Sigmoid colon (tissue), 7 donors: ENCODE measurements at places on chromosomes 16 and 17. TPM values are rescaled to one million over a fixed set of nuclear protein-coding genes. Genes with fewer than 3 reads are reported as not detected.

DNA sequence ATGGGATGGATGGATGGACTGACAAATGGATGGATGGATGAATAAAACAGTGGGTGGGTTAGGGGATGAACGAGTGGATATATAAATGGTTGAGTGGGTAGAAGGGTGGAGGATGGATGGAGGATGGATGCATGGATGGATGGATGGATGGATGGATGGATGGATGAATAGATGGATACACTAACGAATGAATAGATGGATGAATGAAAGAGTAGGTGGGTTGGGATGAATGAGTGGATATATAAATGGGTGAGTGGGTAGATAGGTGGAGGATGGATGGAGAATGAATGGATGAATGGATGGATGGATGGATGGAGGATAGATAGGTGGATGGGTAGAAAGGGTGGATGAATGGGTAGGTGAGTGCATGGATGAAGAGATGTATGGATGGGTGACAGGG lies 62.1 kb downstream of the CDYL2 start:
- H3K27ac ChIP-seq: no peak overlapping the region
- H3K4me1 ChIP-seq: no peaks in the 10 kb centered on the region
- H3K36me3 ChIP-seq: no peaks in the 10 kb centered on the region
- DNase-seq: no peak
- no peaks in the 10 kb centered on the region for H3K27me3 ChIP-seq

DNA sequence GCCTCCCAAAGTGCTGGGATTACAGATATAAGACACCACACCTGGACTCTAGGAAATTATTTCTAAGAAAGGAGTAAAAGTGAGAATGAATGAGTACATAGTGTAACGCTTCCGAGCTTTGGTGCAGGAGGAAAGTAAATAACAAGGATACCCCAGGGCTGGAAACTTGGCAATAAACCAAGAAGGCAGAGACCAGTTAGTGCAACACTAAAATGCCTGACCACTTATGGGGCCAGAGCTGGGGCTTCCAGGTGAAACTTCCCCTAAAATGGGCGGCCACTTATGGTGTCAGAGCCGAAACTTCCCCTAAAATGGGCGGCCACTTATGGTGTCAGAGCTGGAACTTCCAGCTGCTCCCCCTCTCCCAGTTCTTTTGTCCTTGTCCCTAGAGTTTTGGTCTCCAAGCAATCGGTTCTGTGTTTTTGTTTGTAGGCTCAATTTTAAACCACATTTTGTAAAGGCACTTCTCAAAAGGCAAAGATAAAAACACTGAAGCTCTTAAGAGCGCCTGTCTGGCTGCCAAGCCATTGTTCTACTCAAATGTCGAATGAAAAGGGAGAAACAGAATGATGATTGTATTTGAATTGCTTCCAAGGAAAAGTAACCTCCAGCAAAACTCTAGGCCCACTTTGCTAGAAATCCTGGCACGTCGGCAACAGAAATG lies 63.9 kb downstream of the NXN start:
- H3K4me3 ChIP-seq: no peak overlapping the region
- H3K36me3 ChIP-seq: no peaks in the 10 kb centered on the region
- no peaks in the 10 kb centered on the region for H3K4me1 ChIP-seq

Gene PNMT
- polyA plus RNA-seq: 2.4 TPM

- no peaks in the 10 kb centered on the region for H3K36me3 ChIP-seq
- no peak overlapping the region for H3K27ac ChIP-seq
- no peaks in the 10 kb centered on the region for H3K27me3 ChIP-seq
- no peak overlapping the region for H3K4me3 ChIP-seq
- no peak for DNase-seq
Measured at GRCh38 chr17:19760746-19761145, 12.6 kb upstream of the ALDH3A1 start.

DNA sequence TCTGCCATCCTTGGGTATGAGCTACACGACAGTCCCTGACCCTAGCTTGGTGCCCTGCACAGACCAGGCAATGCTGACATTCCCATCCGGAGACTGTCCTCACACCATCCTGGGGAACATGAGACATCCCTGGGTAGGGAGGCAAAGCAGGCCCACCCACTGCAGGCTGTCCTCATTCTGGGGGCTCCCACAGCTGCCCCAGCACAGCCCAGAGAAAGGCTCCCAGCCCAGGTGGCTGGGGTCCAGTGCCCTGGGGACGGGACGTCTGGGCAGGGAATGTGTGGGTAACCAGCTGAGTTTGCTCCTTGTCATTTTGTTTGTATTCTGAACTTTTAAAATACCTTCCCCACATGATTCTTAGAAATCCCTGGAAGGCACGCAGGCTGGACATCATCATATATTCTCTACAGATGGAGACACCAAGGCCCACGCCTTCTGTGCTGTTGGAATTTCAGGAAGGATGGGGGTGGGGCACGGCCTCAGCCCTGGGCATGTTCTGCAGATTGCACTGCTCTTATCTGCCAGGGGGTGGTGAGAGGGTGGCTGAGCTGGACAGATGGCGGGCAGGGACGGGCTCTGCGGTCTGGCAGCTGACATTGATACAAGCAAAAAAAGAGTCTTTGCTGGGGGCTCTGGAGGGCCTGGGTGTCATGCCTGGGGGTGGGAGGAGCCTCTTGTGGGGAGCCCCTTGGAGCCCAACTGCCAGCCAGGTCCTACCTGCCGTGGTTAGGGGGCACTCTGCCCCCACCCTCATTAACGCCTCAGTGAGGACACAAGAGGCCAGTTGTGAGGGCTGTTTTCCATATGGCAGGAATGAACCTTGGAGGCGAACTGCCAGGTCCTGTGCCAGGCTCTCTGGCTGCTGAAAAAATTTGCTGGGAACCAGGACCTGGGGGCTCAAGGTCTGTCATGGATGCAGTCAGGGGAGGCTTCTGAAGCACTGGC lies 28.4 kb downstream of the LRRC75A start:
- DNase-seq: no peak
- H3K4me1 ChIP-seq: peaks cover 16% of the 10 kb centered on the region
- H3K27me3 ChIP-seq: no peaks in the 10 kb centered on the region
- H3K27ac ChIP-seq: no peak overlapping the region

Gene NGFR
- 0.60 TPM for polyA plus RNA-seq

- DNase-seq: no peak
- H3K4me3 ChIP-seq: no peak overlapping the region
- H3K27ac ChIP-seq: peak overlapping the region; percentile 66
- H3K36me3 ChIP-seq: peaks cover 18% of the 10 kb centered on the region
- no peaks in the 10 kb centered on the region for H3K27me3 ChIP-seq
Measured at GRCh38 chr17:42133461-42134041, 10.9 kb downstream of the HSPB9 start.

DNA sequence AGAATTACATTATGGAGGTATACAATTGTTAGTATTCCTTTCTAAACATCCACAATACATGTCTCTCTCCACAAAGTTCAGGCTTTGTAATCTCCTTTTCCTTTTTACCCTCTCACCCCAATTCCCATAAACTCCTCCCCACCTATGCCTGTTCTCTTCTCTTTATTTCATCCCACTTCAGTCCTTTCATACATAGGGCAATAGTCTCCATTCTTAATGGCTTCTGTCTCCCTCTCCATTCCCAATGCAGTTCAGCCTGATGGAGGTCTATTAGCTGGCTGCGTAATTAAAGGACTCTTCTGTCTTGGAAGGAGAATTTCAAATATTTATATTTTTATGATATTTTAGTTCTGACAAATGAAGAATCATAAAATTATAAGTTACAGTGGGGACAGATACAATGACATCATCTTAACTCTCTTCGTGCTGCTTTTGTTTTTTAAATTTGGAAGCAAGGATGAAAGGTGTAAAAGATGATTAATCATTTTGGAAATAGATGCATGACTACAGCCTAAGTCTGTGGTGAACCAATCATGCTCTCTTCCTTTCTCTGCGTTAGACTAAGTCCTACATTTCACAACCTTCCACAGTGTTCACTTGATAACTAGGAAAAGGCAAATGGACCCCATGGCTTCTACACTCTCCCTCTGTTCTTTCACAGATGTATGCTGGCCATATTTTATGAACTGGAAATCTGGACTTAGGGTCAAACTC lies 11.2 kb upstream of the FAM20A start:
- H3K4me3 ChIP-seq: no peak overlapping the region
- no peak for DNase-seq
- H3K36me3 ChIP-seq: no peaks in the 10 kb centered on the region

Gene GPR179
- 0.09 TPM for polyA plus RNA-seq

Gene MOSMO
- 2.8 TPM for polyA plus RNA-seq

DNA sequence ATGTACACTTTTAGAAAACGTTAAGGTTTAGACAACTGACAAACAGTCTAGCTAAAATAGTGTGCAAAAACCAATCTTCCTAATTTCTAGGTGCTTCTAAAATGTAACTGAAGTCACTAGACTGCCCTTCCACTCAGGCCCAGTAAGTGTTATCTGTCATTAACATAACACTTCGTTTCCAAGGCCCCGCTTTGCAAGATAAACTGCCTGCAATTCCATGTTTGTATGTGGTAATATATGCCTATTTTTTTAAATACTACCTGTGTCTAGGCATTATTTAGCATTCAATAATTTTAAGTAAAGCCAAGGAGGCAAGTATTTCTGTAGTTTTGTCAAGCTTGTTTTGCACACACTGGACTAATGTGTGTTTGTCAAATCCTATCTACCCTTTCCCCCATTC lies 3.2 kb downstream of the USP32 start:
- H3K27me3 ChIP-seq: no peaks in the 10 kb centered on the region
- DNase-seq: no peak
- no peak overlapping the region for H3K27ac ChIP-seq

DNA sequence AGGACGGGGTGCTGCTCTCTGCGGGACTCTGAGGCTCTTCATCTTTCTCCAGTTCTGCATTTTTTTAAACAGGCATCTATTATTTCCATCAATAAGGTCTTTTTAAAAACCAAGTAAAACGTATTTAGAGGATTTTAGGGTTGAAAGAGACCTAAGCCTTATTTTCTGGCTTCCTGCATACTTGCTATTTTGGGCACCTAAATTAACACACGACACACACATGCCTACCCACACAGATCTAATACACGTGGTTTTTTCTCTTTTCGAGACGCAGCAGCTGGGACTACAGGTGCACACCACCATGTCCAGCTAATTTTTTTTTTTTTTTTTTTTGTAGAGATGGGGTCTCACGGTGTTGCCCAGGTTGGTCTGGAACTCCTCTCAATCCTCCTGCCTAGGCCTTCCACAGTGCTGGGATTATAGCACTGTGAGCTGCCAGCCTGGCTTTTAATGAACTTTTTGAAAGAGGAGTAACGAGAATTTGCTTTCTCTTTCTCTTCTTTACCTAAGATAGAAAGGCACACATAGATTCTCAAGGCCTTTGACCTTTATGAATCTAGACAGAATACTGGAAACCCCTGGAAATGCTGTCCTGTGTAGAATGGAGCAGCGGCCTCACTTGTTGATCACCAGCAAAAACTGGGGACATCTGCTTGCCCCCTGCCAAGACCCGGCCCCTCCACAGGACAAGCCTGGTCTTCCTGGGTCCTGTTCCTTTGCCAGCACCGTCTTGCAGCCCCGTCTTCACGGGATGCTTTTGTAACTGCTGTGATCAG lies 13.8 kb downstream of the DNAAF8 start:
- H3K4me3 ChIP-seq: no peak overlapping the region
- peaks cover 24% of the 10 kb centered on the region for H3K36me3 ChIP-seq
- no peaks in the 10 kb centered on the region for H3K27me3 ChIP-seq
- H3K4me1 ChIP-seq: peaks cover 20% of the 10 kb centered on the region

Gene SULT1A4
- 132 TPM for polyA plus RNA-seq

- H3K4me3 ChIP-seq: no peak overlapping the region
- no peaks in the 10 kb centered on the region for H3K27me3 ChIP-seq
- no peak for DNase-seq
Measured at GRCh38 chr17:56031636-56032035, 121.6 kb upstream of the ANKFN1 start.

- DNase-seq: peak; percentile 88
- H3K4me3 ChIP-seq: no peak overlapping the region
- H3K4me1 ChIP-seq: peaks cover 28% of the 10 kb centered on the region
- H3K36me3 ChIP-seq: peaks cover 20% of the 10 kb centered on the region
- peak overlapping the region; percentile 85 for H3K27ac ChIP-seq
Measured at GRCh38 chr16:22347100-22347820, 27.2 kb downstream of the CDR2 start.

Gene ELMO3
- 35.1 TPM for polyA plus RNA-seq

DNA sequence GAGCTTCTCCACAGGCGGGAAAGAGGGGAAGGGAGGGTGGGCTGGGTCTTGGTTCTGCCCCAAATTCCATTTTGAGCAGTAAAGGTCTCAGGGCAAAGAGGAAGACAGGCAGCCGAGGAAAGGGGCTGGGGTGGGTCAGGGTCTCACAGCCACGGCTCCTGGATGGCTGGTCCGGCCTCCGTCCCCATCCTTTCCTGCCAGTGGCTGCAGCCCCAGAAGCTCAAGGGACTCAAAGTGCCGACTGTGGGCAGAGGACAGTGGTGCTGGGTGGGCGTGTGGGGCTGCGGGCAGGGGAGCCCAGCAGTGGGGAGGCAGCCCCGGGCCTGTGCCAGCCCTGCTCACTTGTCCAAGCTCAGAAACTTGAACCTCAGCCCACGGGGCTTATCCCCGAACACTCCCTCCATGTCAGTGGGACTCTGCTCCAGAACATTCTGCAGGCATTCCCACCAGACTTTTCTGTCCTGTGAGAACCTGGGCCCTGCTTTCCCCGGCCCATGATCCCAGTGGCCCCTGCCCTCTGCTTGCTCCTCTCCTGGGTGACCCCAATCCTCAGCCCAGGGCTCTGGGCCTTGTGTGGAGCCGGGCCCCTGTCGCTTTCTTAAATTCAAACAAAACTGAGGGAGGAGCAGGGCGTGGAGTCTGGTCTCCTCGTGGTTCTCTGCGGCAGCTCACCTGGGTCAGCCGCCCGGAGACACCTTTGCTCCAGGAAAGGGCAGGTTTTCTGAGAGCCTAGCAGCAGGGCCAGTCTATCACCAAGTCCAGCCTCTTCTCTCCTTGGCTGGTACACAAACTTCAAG lies 117.8 kb upstream of the METRNL start:
- H3K27ac ChIP-seq: no peak overlapping the region
- DNase-seq: peak; percentile 52
- no peaks in the 10 kb centered on the region for H3K27me3 ChIP-seq
- H3K4me3 ChIP-seq: no peak overlapping the region
- H3K36me3 ChIP-seq: no peaks in the 10 kb centered on the region
- peaks cover 7% of the 10 kb centered on the region for H3K4me1 ChIP-seq

DNA sequence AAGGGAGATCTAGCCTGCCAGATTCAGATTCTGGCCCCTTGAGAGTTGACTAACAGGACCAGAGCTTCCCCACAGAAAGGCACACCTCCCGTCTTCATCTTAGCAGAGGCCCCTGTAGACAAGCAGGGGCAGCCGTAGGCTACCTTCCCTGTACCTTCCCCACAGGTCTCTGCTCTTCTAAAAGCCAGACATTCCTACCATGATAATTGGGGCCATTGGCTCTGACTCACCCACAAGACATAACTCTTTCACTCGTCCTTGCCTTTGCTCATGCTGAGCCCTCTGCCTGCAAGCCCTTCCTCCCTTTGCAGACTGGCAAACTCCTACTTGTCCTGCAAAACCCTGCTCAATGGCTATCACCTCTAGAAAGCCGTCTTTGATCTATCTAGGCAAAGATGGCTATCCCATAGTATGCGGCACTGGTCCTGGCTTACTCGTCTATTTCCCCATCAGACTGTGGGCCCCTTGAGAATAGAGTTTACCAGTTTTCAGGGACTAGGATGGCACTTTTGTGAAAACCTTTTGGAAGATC lies 43.8 kb downstream of the PIMREG start:
- H3K36me3 ChIP-seq: peaks cover 6% of the 10 kb centered on the region
- DNase-seq: no peak
- H3K4me3 ChIP-seq: no peak overlapping the region
- peaks cover 13% of the 10 kb centered on the region for H3K4me1 ChIP-seq
- no peaks in the 10 kb centered on the region for H3K27me3 ChIP-seq

- DNase-seq: no peak
- no peak overlapping the region for H3K4me3 ChIP-seq
- no peaks in the 10 kb centered on the region for H3K27me3 ChIP-seq
- no peaks in the 10 kb centered on the region for H3K4me1 ChIP-seq
- no peak overlapping the region for H3K27ac ChIP-seq
- no peaks in the 10 kb centered on the region for H3K36me3 ChIP-seq
Measured at GRCh38 chr17:17666111-17666714, 15.0 kb upstream of the RAI1 start.
